Bronchial epithelial cell (primary cell): ENCODE measurements at places on chromosomes 5 and 9.

DNA sequence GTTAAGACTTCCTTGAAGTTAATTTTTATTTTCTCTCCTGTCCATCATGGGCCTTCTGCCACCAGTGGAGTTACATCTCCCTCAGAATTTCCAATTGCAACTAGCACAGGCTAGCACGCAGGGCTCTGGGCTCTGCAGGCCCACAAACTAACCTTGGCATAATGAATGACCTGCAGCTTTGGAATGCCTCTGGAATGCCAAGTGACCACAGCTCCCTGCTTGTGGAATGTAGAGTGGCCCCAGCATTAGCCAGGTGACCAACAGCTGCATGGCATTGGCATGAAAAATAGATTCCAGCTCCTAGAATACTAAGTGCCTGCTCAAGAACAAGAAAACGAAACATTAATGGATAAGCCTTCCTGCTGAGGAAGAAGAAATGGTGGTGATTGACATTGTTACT is 726.1 kb downstream of the BRINP1 start:
- DNase-seq, result peak; percentile 66

DNA sequence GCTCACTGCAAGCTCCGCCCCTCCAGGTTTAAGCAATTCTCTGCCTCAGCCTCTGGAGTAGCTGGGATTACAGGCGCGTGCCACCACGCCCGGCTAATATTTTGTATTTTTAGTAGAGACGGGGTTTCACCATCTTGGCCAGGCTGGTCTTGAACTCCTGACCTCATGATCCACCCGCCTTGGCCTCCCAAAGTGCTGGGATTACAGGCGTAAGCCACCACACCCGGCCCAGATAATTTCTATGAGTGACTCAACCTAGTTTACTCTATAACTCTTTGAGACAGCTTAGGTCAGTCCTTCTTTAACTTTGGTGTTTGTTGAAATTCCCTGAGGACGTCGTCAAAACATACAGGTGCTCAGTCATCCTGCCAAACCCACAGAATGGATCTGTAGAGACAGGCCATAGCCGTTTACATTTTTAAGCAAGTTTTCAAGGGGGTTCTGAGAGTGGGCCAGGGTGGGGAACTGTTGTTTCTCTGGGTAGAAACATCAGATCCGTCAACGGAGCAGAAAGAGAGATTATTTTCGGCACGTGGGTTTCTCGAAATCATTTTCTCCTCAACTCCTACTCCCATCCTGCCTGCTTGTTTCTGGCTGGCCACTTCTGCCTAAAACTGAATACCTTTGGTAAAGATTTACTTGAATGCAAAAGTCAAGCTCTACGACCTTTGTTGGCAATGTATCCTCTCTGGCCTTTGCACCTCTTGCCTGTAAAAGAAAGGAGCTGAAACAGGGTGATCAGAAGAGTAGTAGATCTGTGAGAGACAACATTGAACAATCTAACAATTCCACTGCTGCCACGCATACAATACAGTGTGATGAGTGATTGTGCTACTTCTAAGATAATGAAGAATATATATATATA is 6.0 kb upstream of the BOD1 start:
- peak; percentile 26 for DNase-seq

DNA sequence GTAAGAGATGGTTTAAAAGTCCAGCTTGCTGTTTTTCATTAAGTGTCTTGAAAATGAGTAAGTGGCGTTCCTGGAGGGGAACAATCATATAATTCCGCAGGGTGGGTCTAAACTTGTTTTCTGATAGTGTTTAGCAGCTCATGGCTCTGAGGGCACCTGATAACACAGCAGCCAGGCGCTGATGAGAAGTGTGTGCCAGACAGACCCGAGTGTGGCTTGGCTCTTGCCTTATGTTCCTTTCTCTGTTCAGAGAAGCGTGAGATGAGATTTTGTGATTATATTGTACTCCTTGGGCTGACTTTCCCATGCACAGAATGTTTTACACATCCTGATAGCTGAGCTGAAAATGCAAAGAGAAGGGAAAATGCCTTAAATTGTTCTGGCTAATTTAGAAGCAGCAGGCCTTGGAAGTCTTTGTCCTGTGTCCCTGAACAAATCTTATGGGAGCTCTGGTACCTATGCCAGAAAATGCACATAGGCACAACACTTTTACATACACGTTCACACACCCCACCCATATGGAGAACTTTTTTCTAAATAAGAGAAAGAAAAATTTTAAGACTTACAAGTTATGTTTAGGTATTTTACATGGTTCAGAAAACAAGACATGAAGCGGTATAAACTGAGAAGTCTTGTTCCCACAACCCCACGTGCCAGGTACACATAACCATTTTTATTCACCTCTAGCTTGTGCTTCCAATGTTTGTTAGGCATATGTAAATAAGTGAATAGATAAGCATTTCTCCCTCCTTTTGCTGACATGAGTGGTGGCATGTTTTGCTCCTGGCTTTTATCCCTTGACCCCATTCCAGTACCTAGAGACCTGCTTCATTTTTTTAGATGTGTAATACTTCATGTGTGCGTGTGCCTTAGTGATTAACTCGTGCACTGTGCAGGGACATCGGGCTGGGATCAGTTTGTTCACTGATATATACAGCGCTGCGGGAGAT is 152.2 kb upstream of the OTULINL start:
- no peak for DNase-seq

- peak; percentile 86 for DNase-seq
Measured at GRCh38 chr9:133880851-133881661, 111.1 kb downstream of the VAV2 start.

DNA sequence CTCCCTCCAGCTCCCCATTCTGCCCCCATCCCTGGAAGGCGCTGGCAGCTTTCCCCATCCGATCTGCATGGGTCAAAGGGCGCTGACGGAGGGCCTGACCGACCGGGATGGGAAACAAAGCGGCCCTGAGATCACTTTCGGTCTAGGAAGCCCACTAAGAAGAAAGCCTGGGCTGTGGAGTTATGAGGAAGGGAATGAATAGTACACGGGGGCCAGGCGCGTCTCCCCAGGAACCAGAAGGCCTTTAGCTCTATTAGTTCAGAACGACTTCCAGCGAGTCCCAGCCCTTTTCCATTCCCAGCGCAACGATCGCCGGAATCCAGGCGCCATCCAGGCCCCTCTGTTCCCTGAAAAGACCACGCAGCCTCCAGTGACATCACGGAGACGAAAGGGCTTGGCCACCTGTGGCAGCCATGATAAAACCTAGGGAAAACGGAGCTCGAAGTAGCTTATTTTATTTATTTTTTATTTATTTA is 70.1 kb upstream of the CCDC180 start:
- no peak for DNase-seq

GRCh38 chr9:136757751-136758140 is 297 bp downstream of the LCN8 start:
- DNase-seq, result no peak

DNA sequence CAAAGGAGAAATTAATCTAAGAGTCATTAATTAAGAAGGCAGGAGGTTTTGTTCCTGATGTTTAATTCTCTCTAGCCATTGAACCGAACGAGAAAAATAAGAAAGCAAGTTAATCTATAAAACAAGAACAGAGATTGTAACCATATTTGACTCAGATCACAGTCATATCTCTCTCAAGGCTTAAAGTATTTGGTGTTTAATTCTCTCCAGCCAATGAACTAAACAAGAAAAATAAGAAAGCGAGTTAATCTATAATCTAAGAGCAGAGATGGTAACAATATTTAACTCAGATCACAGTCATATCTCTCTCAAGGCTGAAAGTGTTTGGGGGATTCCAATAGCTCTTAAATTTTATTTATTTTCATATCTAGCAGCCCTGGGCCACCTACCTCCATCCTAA is 74.4 kb upstream of the SHISAL2B start:
- DNase-seq, result no peak

DNA sequence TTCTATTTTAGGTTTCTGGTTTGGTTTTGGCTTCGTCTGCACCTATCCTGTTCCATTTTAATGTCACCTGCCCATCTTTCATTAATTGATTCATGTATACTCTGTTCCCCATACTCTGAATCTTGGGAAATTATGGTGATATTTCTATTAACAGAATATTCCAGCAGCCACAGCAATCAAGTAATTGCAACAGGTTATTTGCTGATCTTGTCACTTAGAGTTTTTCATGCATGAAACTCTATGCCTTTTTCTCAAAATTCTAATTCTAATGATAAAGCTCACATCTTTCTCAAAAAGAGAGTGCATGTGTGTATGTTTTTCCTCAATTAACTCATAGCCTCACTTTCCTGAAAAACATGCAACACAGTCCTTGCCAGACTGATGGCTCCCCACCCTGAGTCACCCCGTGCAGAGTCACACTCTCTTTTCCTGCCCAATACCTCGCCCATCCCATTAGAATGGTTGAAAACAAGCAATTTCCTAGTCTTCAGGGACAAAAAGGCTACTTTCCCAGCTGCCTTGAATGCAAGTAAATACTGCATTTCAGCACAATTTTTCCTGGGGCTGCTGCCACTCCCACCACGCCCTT is 15.6 kb downstream of the GFRA3 start:
- DNase-seq, result no peak

GRCh38 chr9:7402334-7403027 is 397.1 kb downstream of the DMAC1 start:
- DNase-seq, result no peak

DNA sequence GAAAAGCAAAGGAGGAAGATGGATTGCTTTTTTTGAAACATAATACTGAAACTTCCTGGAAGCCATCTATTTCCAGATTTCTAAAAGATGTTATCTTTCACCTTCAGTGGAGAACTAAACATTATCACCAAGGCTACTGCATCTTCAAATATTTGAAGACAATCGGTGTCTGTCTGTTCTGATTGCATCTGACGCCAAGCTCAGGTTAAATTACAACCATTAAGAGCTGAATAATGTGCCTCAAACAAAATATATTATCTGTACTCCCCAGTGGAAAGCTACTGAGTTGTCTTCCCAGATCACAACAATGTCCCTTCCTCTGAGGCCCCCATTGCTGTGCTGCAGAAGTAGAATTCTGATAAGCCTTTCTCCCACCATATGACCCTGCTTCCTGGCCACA is 342.3 kb downstream of the PLK2 start:
- no peak for DNase-seq

DNA sequence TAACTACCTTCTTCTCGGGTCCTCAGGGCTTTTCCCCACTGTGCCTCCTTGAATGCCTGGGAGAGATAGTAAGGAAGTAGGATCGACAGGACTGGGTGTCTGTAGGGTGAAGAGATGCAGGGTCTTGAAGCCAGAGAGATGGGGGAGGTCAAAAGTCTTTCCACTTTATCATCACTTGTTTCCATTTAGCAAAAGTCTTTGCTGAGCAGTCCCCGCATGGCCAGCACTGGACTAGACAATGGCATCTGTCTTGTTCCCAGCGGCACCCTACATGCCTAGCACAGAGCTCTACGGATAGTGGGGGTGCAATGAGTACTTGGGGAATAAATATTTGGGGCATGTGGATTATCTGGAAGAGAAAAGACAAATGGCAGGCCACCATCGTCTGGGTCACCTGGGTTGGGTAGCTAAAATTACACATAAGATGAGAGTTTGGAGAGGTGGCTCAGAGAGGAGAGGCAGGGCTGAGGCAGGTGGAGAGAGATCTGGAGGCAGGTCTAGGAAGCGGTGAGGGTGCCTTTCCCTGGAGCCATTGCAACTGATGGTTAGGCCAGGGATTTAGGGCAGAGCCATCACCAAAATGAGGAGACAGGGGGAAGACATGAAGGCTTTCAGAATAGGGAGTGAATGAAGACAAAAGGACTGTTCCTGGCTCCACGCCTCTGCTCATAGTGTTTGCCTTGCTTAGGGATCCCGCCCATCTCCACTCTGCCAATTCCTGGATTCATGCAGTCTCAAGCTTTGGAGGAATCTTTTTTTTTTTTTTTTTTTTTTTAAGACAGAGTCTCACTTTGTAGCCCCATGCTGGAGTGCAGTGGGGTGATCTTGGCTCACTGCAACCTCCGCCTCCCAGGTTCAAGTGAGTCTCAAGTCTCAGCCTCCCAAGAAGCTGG is 250.8 kb upstream of the KLF4 start:
- no peak for DNase-seq

DNA sequence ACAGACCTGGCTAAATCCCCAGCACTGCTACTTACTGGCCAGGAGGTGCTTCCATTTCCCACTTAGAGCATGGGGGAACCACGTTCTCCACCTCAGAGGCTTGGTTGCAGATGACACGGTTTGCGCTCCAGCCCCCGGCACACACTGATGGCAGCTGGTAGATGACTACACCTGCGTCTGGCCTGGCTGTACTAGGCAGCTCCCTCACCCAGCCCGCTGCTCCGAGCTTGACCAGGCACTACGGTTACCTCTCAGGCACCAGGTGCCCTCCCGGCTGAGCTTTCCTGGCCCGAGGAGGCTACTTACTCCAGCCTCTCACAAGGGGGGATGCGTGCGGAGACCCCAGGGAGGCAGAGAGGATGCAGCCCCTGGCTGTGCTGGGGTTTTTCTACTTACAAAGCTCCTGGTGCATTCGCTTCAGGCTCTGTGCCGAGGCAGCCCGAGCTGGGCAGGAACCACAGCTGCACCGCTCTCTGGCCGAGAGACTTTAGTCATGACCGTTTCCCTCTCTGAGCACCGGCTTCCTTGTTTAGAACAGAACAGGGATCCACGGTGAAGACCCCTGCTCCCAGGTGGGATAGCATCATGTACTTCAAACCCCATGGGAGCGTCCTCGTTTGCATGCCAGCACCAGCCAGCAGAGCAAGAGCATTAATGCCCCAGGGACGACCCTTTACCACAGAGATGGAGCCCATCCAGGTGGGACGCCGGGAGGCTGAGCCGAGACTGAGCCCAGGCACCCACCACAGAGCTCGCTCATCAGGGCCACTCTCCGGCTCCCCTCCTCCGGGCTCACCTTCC is 7.6 kb upstream of the GBGT1 start:
- DNase-seq, result no peak

DNA sequence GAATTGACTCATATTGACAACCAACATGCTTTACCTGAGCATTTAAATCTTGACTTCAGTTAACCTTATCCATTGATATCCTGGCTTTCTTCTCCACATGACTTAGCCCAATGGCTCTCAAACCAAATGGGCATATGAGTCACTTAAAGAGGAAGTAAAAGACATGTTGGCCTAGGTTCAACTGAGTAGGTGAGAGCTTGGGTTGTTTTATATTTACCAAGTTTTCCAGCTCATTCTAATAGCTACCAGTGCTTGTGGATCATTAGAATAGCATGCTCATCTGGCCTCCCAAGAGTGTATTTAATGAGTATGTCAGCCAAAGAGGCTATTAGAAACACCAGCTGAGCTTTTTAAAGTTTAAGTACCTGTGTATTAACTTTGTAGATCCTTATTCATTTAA is 1049.0 kb downstream of the PTPRD start:
- DNase-seq, result peak; percentile 8
